ENCODE measurements at places on chromosomes 1 and 21. TPM values are rescaled to one million over a fixed set of nuclear protein-coding genes. Genes with fewer than 3 reads are reported as not detected.

Gene OR2L3
- not detected for total RNA-seq

Gene UBE2J2
- total RNA-seq, result 47.9 TPM

Gene PGM1
- 38.5 TPM for total RNA-seq

Gene BCL10
- 54.9 TPM for total RNA-seq

Gene DMBX1
- not detected for total RNA-seq

Gene H6PD
- total RNA-seq, result 23.2 TPM

Gene PROK1
- not detected for total RNA-seq

Gene GCSAML
- total RNA-seq, result not detected

Gene AMPD1
- not detected for total RNA-seq

Gene YIPF1
- total RNA-seq, result 17.1 TPM

Gene TP73
- total RNA-seq, result under 0.01 TPM

Gene KIAA0040
- total RNA-seq, result 34.5 TPM

Gene POMGNT1
- total RNA-seq, result 48.9 TPM

Gene SYDE2
- total RNA-seq, result 4.0 TPM

Gene ARMH1
- not detected for total RNA-seq

Gene FAM3B
- total RNA-seq, result not detected

Gene MROH9
- not detected for total RNA-seq

Gene REG4
- not detected for total RNA-seq

Gene CFAP126
- not detected for total RNA-seq

Gene CDCP2
- total RNA-seq, result not detected

Gene MYOC
- total RNA-seq, result not detected

Gene PDC
- total RNA-seq, result not detected

Gene ZNF281
- 23.3 TPM for total RNA-seq

Gene DIPK1A
- total RNA-seq, result 0.53 TPM

Gene B3GALT5
- not detected for total RNA-seq

Gene FLG2
- not detected for total RNA-seq

Gene ADAMTS5
- total RNA-seq, result not detected

Gene RNF186
- not detected for total RNA-seq

Gene TRIM67
- total RNA-seq, result not detected

Gene IGSF3
- total RNA-seq, result 0.60 TPM

Data from pulmonary artery endothelial cell (primary cell).